Stimulated activated CD4-positive, alpha-beta T cell treated with anti-CD3 and anti-CD28 coated beads, TNF-alpha, amount 100 ng/mL, for 48 hours (primary cell): ENCODE measurements at places on chromosomes 6 and 20.

DNA sequence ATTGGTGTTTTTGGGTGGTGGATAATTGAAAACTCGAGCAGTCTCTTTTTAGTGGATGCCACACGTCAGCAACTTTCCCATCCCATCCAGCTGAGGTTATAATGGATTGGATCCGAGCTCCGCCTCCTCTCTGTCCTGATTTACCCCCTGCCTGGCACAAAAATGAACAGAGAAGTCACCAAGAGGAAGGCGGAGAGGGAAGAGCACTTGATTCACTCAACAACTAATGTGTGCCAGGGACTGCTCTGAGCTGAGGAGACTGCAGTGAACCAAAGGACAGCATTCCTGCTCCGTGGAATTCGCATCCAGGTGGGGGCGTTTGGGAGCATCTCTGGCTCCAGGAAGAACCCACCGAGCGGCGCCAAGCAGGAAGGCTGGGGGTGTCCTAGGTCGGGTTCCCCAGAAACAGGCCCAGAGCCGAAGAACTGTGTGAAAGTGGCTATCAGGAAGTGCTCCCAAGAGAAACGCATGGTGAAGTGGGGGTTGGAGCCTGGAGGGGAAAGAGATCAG lies 95.8 kb upstream of the NAA20 start:
- DNase-seq = no peak

- DNase-seq = no peak
Observed at GRCh38 chr6:35141007-35141655, at the start of gene TCP11. Gene TCP11, minus strand, starts transcription at chr6:35141339. Its CDS starts 469 bp downstream, at chr6:35140870.

DNA sequence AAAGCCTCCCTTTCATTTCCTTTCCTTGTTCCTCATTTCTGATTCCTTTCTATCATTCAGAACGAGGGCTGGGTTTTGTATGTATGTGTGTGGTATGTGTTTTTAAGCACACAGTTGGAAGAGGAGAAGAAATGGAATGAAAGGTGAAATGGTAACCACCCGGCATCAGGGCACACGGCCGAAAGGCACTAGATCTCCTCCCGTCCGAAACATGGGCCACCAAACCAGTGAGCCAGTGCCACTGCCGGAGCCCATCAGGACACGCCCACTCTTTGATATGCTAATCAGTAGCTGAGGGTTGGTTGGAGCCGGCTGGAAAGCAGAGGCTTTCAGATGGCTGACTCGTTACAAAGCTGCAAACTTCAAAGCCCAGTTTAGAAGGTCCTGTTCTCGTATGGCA lies 228.6 kb upstream of the JARID2 start:
- no peak for DNase-seq

DNA sequence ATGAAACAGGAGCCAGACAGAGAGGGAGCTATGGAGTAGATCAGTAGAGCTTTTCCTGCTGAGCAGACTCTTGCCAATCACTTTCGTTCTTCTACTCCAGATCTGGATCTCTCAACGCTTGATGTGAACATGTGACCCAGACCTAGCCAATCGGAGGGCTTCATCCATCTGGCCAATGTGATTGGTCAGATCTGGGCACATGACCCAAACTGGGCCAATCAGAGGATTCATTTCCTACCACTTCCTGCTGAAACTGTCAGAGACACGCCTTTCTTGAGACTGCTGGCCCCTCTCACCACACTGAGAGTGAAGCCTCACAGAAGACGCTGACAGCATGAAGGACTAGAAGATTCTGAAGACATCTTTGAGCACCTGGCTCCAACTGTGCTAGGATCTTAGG lies 44.2 kb upstream of the ZMYND8 start:
- DNase-seq = no peak

- no peak for DNase-seq
Observed at GRCh38 chr6:96913621-96914020, 10.9 kb upstream of the KLHL32 start.

GRCh38 chr6:2839982-2840748 lies 1.5 kb downstream of the SERPINB1 start:
- no peak for DNase-seq

- DNase-seq = no peak
Observed at GRCh38 chr6:2249126-2249525, 3.7 kb upstream of the GMDS start.

DNA sequence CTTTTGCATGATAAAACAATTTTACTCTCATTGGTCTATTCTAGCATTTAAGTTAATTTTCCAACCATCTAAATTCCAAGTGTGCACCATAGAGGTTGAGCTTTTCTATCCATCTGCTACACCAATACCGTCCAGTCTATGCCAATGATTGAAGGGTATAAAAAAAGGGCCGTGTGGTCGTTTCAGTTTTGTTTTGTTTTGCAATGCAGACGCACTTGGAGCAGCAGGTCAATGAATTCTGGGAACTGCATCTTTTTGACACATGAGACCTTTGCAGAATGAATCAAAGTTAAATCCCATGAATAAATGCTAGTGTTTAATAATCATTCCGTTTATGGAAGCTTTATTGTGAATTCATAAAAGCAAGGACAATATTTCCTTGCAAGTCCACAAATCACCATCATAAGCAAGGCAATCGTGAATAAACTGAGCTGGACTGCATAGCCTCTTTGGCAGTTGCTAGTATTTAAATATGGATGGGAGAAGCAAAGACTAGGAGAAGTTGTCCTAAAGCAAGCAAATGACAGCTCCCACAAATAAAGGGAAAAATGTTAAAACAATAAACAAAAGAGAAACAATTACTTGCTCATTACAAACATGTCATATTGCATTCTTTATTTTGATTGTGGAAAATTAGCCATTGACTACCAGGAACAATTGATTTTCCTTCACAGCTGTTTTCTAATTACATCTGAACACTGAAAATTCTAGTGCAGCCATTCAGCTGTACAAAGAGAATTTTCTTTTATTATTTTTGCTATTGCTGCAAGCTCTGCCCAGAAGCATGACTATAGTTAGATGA lies 649.7 kb upstream of the GJE1 start:
- DNase-seq = no peak

- no peak for DNase-seq
Observed at GRCh38 chr6:26295691-26296555, 69.1 kb upstream of the BTN3A2 start.

GRCh38 chr6:106397431-106397830 lies 36.9 kb downstream of the CRYBG1 start:
- no peak for DNase-seq

DNA sequence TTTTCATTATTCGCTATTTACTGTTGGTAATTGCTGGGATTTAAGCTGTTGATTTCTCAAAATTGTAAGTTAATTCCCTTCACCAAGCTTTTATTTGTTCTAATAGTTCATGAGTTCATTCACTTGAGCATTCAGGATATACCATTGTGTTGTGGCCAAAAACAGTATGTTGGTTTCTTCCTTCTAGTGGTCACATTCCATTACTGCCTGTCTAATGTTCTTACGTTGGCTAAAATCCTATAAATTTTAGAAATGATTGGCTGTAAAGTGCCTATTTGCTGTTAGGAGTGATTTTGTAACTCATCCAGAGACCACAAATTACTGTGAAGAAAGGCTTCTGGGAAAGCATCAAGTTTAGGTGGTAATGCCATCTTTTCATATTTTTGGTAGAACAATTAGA lies 76.3 kb downstream of the FARS2 start:
- no peak for DNase-seq

DNA sequence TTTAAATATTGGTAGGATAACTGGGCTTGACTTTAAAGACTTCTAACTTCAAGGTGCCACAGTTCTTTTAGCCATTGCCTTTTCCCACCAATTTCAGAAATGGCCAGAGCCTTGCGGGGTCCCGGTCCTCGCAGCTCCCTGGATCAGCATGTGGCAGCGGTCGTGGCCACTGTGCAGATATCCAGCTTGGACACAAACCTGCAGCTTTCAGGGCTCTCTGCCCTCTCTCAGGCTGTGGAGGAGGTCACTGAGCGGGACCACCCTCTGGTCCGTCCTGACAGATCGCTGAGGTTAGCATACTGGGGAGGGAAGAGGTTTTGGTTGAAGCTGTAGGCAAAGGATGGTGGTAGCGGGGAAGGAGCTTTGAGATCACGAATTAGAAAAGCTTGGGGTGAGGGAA lies 6.4 kb downstream of the CUL9 start:
- DNase-seq = no peak

GRCh38 chr6:142721215-142721920 lies 223.6 kb downstream of the HIVEP2 start:
- DNase-seq = no peak

GRCh38 chr6:23077772-23078171 lies 508.4 kb downstream of the HDGFL1 start:
- DNase-seq = no peak

DNA sequence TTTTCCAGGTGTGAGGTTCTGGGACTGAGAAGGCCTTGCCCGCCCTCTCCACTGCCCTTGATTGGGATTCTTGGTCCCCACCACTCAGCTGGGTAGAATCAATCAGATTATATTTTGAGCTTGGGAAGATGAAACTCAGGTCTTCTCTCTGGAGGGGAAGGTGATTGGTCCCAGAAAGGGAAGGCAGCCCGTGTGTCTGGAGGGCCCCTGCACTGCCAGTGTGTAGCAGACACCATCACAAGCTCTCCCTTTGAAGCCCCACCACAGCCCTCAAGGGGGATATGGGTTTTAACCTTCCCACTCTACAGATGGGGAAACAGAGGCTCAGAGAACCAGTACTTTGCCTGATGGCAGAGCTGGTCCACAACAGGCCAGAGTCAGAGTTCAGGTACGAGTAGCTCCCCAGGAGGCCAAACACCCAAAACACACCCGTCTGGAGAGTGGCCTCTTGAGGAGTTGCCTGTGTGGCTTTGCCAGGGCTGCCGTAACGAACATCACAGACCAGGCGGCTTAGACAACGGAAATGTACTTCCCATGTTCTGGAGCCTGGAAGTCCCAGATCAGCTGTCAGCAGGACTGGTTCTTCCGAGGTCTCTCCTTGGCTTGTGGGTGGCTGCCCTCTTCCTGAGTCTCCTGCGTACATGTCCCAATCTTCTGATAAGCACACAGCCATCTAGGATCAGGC lies 205.6 kb downstream of the SYNDIG1 start:
- no peak for DNase-seq

DNA sequence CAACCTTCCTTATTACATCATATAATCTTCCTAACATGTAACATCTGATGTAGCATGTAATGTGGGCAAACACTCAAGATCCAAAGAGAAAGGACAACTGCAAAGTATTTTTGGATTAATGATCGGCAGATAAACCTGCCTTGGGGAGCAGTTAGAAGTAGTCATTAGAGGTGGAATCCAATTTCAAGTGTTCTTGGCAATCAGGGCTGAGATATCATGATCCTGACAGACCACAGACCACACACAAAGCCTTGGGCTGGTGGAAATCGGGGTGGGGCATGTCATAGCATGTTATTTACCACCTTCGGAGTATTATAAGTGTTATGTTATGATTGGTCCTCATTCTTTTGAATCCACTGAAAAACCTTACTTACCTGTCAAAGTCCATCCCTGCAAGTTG lies 16.3 kb downstream of the NCOA5 start:
- no peak for DNase-seq

- DNase-seq = no peak
Observed at GRCh38 chr6:118187568-118188164, 280.6 kb downstream of the SLC35F1 start.

GRCh38 chr6:108565091-108565766 lies 4.5 kb downstream of the FOXO3 start:
- no peak for DNase-seq

DNA sequence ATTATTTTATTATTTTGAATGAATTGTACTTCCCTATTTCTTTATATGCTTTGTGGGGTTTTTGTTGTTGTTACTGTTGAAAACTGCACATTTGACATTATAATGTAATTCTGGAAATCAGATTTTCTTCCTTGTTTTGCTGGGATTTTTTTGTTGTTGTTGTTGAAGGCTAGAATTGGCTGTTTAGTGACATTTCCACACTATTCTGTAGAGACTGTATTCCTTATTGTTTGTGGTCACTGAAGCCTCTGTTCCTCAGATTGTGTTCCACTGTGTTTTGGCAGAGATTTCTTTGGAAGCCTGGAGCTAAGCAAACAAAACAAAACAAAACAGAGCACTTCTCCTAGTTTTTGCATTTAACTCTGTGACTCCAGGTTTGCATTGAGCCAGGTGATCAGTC lies 52.9 kb downstream of the CDYL start:
- DNase-seq = no peak

DNA sequence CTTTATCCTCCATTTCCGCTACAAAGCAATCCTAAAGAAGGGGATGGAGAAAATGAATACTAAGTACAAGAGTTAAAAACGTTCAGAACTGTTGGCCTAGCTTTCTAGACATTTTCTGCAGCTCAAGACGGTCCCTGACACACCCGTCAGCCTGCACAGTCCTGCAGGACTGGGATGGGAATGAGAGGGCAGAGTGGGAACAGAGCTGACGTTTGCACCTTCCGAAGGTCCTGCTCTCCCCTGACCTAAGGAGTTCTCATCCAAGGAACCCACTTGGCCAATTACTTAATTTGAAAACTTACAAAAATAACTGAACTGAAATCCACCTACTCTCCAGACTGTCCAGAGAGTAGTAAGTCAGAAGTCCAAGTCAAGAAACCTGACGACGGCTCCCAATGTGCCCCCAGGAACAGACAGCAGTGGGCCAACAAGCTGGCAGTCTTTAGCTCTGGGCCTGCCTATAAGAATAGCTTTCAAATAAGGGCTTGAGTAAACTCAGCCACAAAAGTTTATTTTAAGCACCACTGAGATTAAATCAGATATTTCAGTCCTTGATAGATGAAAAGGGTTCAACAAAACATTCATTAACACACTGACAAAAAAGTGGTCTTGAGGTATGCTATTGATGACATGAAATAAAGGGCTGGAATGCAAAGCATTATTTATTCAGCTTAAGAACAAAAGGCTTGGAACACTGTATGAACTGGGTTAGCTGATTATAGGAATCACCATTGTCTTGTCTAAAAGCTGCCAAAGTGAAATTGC lies 76.8 kb downstream of the CNKSR3 start:
- no peak for DNase-seq

DNA sequence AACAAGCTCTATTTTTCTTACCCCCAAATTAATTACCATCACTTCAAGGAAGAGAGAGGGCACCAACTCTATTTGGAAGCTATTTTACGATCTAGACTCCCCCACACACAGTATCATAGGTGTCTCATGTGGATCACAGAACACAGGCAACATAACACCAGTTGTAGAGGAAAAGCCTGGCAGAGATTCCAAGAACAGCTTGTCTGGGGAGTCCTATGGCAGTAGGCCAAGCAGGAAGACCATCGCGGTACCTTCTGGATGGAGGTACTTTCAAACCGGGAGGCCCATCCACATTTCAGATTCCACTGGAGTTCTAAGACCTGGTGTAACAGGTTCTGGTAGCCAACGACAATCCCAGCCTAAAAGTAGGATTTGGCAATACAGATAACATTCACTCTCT lies 37.6 kb upstream of the SPDEF start:
- DNase-seq = no peak

- DNase-seq = no peak
Observed at GRCh38 chr6:106083618-106084017, 2.5 kb upstream of the PRDM1 start.
